ENCODE measurements at places on chromosomes 11 and 22.
A peak's percentile ranks its signal among the peaks of the same experiment; 100 is the strongest.

DNA sequence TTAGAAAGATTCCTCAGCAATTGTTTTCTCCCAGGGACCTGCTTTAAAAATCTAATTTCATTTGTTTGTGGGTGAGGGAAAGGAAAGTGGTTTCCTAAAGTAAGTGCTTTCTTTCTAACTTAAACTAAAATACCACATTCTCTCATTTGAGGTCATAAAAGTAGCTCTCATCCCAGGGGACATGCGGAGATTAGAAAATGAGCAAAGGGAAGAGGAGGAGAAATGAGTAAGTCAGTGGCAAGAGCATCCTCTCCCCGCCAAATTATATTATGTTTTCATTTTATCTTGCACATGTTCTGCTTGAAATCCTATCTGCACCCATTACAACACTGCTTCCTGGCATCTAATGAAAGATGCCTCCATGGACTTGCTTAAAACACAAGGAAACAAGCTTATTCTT lies 191.4 kb downstream of the ARHGAP42 start:
- no peak for DNase-seq

GRCh38 chr11:118277312-118277711 lies 13.2 kb upstream of the MPZL2 start:
- no peak for DNase-seq

DNA sequence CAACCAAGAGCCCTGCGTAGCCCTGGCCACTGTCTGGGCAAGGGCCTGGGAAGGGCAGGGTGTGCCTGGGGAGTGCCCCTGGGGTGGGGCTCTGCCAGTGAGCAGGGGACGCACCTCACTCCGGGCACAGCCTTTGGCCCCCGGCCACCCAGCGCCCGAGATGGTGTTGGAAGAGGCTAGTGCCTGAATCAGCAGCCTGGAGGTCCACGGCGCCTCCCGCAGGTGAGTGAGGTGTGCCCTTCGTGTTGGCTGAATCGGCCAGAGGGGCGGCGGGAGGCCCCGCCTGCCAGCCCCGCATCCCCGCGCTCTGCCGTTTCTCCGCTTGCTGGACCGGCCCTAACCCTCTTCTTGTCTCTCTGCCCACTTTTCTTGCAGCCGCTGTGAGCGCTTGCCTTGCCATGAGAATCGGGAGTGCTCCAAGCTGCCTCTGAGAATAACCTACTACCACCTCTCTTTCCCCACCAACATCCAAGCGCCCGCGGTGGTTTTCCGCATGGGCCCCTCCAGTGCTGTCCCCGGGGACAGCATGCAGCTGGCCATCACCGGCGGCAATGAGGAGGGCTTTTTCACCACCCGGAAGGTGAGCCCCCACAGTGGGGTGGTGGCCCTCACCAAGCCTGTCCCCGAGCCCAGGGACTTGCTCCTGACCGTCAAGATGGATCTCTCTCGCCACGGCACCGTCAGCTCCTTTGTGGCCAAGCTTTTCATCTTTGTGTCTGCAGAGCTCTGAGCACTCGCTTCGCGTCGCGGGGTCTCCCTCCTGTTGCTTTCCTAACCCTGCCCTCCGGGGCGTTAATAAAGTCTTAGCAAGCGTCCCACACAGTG lies 60.1 kb downstream of the FBLN1 start:
- DNase-seq = no peak

GRCh38 chr11:125625225-125625629 lies 264 bp downstream of the CHEK1 start:
- DNase-seq = no peak

- DNase-seq = no peak
Observed at GRCh38 chr11:47409440-47410369, 1.3 kb downstream of the SLC39A13 start.

DNA sequence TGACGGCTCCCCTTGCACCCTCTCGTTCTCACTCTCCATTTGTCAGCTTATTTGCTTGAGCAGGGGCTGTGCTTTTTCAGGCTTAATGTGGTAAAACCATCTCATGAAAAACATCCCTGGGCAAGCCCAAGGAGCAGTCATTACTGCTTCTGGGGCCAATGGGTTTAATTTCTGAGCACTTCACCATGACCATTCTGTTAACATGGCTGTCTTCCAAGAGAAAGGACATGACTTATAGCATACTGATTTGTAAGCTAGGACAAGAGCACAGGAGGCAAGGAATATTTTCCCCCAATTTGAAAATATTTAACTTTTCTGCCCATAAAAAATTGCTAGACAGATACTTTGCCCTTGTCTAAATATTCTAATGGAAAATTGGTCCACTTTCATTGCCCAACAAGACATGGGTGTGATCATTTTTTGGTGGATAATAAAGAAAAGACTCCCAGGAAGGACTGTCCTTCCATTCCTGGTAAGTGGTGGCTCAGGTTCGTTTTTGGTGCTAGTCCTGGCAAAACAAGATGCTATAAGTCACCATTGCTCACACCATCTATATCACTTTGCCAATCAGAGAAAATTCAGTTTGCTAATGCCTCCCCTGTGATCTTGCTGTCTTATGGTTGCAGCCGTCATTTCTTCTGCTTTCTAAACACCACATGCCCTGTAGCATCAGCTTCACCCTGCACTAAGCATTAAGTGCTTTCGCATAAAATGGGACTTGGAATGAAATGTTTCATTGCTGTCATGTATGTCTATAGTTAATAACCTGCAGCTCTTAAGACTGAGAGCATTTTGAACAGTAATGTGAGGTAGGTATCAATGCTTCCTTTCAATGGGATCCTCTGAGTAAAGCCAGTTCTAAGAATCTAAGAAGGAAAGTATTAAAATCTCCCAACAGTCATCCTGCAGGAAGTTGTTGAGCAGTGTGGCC lies 108.5 kb downstream of the DBX1 start:
- DNase-seq = no peak

DNA sequence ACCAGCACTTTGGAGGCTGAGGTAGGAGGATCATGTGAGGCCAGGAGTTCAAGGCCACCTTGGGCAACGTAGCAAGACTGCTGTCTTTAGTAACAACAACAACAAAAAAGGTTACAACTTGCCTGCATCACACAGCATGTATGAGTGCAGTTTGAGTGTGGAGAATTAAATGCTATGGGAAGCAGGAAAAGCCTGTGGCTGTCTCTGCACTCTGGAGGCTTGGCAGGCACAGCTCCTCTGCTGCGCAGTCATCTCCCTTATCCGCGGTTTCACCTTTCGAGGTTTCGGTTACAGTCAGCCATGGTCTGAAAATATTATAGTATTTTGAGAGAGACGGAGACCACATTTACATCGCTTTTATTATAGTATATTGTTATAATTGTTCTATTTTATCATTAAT lies 2.9 kb downstream of the MICAL2 start:
- no peak for DNase-seq

DNA sequence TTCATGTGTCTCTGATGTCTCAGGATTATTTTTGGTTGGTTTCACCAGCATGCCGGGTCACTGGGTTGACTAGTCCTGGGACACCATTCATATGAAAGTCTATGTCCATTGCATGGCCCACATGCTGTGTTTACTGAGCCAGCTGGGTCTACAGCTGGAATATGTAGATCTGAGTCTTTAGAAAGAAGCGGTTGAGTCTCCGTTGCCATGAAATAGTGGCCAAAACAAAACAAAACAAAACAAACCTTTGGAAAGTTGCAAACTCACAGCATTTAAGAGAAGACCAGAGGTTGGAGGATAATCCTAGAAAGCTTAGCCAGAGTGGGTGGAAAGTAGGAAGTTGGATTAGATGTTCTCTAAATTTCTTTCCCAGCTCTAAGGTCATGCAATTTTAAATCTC lies 191.8 kb upstream of the NTM start:
- DNase-seq = no peak

GRCh38 chr22:39289975-39290720 lies 29.3 kb downstream of the RPL3 start:
- DNase-seq = no peak

GRCh38 chr11:78416285-78417174 lies 1.1 kb downstream of the GAB2 start:
- DNase-seq = peak; percentile 68

- no peak for DNase-seq
Observed at GRCh38 chr11:75873417-75874221, 58.6 kb downstream of the UVRAG start.

DNA sequence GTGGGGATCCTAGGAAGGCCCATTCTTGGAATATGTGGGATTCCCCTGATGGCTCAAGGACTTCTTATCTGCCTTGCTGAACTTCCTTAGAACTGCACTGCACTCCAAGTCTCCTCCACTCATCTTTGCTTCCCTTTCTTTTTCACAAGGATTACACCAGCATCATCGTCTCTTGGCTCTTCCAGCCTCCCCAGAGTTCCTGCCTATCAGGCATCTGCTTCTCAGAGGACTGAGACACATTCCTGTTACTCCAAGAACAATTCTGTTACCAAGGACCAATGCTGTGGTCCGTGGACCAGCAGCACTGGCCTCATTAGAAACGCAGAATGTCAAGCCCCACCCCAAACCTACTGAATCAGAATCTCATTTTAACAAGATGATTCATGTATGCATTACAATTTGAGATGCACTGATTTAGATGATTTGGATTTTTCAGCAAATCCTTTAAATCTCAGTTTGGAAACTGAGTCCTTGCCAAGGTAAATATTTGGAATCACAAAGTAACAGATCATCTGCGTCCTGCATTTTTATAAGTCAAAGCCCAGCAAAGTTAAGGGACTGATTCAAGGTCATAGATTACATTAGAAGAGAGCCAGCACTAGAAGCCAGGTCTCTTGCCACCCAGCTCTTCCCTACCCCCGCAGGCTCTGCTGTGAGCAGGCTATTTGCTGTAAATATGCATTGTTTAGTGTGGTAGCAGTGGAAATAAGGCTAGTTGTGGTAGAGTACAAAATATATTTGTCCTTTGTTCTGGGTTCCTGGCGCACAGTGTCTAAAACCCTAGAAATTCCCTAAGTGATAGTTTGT lies 110.9 kb downstream of the SWAP70 start:
- no peak for DNase-seq

DNA sequence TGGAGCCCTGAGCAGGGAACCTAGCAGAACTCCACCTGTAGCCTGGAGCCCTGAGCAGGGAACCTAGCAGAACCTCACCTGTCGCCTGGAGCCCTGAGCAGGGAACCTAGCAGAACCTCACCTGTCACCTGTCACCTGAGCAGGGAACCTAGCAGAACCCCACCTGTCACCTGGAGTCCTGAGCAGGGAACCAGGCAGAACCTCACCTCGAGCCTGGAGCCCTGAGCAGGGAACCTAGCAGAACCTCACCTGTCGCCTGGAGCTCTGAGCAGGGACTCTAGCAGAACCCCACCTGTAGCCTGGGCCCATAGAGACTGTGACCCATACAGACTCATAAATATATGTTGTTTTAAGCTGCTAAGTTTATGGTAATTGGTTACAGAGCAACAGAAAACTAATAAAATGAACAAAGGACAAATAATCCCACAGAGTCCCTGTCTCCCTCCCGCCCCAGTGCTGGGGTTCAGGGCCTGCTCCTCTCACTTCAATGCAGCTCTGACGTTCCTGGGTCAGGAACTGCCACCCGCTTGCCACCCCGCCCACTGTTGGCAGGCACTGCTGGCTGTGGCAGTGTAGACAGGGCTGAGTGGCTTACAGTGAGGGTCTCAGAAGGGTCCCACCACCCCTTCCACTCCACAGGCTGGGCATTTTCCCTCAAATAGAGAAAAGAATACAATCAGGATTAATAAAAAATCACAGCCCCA lies 259.1 kb downstream of the TBC1D22A start:
- no peak for DNase-seq

GRCh38 chr11:95698676-95699557 lies 90.7 kb downstream of the FAM76B start:
- no peak for DNase-seq

DNA sequence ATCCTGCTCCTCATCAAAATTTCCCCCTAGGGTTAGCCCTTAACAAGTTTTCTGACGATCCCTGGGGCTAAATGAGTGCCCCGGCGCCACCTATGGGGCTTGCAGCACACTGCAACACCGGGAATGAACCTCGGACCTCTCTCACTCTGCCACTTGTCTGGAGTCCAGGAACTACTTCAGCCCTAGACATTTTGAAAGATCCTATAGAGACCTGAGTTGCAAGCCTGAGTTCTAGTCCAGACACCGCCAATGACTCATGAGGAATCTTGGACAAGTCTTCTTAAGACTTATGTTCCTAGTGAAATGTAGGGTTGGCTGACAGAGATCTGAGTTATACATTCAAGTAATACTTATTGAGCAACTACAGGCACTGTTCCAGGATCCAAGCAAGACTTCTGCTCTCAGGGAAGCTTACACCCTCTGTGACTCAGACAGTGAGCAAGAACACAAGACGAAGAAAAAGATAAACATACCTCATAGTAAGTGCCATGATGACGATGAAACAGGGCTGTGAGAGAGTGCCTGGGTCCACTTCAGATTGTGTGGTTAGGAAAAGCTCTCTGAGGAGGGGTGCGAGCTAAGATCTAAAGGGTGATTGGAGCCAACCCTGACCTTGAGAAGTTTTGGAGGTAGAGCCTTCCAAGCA lies 10.2 kb upstream of the STK33 start:
- no peak for DNase-seq

DNA sequence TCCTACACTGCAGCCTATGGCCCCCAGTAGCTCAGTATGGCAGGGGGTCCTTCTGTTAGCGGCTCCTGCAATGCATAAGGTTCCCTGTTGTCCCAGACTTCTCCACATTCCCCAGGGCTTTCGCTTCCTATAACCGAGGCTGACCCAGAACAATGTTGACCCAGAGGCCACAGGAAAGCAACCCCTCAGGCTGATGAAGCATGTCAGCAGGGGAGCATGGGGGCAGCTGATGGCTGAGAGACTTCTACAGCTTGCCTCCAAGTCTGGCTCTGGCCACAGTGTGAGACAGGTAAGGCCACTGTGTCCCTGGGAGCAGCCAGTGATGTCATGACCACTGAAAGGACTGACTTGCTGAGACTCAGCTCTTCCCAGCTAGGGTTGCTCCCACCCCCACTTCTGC lies 12.5 kb upstream of the PPFIBP2 start:
- no peak for DNase-seq

- DNase-seq = peak; percentile 29
Observed at GRCh38 chr11:75815345-75816168, 547 bp downstream of the UVRAG start.

GRCh38 chr11:16805938-16806337 lies 67.5 kb downstream of the C11orf58 start:
- no peak for DNase-seq

DNA sequence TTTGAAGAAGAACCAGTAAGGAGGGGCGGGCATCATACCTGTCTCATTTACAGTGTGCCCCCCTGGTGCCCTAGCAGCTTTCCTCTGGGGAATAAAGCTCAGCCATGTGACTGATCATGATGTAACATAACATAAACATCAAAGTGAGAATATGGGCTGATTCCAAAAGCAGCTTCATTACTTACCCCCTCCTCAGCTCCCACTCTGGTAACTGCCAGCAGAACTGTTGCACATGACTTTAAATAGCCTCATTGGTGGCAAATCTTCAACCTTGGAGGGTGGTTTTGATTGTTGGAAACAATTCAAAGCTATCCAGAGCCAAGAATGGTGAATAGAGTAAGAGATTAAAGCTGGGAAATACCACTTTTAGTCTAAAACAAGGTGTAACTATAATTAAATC lies 384.6 kb downstream of the BUD13 start:
- DNase-seq = no peak

DNA sequence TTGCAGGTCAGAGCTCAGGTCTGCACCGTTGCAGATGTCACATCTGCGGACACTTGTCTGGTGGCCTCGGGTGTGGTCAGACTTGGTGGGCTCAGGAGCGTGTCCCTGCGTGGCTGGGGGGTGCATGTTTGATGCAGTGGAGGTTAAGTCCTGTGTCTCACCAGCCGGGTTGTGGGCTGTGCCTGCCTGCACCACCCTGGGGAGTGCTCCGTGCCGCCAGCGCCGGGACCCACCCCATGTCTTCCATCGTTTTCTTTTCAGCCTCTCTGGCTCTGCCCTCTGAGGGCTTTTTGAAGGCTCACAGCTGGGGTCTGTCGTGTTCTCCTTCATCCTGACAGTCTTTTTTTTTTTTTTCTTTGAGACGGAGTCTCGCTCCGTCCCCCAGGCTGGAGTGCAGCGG lies 26.0 kb downstream of the PPIL2 start:
- DNase-seq = no peak
